CD4-positive, alpha-beta memory T cell (primary cell): ENCODE measurements at places on chromosomes 4 and X. TPM values are rescaled to one million over a fixed set of nuclear protein-coding genes. Genes with fewer than 3 reads are reported as not detected.

Gene HTRA3
- total RNA-seq = not detected

Gene MAGIX
- total RNA-seq = 2.2 TPM

Gene CABS1
- total RNA-seq = not detected

Gene SMARCA1
- total RNA-seq = 0.26 TPM

Gene BTK
- total RNA-seq = 1.6 TPM

Gene KLB
- not detected for total RNA-seq

Gene NR3C2
- 46.0 TPM for total RNA-seq

Gene UGT2B17
- total RNA-seq = not detected

Gene PAGE2B
- total RNA-seq = 1.0 TPM

Gene NSG1
- total RNA-seq = 75.1 TPM

Gene HSFX4
- total RNA-seq = not detected
